ENCODE measurements at places on chromosomes 3 and 15.
A peak's percentile ranks its signal among the peaks of the same experiment; 100 is the strongest.

- DNase-seq: no peak
Observed at GRCh38 chr15:70327856-70328678, 230.3 kb upstream of the TLE3 start.

GRCh38 chr3:30737743-30738499, 131.5 kb downstream of the TGFBR2 start:
- no peak for DNase-seq

- no peak for DNase-seq
Observed at GRCh38 chr15:77629070-77630030, 3.4 kb downstream of the LINGO1 start.

GRCh38 chr3:139230391-139230790, 113.4 kb upstream of the MRPS22 start:
- DNase-seq: no peak

DNA sequence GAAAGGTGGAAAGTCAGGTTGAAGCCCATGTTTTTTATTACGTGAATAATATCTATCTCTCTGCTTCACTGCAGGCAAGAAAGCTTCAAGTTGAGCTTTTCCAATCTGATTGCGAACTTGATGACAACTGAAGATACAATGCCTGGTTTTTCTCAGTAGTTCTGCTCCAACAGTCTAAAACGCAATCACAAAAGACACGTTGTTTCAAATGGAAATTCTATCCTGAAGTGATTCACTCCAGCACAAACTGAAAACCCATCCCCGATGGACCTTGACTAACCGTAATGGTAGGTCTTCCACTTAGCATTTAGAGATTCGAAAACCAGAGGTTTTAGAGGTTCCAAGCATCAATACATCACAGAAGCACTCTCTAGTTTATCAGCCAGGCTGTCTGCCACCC, 10.6 kb downstream of the B4GALT4 start:
- no peak for DNase-seq

- no peak for DNase-seq
Observed at GRCh38 chr3:45048244-45048643, 22.1 kb downstream of the CLEC3B start.

DNA sequence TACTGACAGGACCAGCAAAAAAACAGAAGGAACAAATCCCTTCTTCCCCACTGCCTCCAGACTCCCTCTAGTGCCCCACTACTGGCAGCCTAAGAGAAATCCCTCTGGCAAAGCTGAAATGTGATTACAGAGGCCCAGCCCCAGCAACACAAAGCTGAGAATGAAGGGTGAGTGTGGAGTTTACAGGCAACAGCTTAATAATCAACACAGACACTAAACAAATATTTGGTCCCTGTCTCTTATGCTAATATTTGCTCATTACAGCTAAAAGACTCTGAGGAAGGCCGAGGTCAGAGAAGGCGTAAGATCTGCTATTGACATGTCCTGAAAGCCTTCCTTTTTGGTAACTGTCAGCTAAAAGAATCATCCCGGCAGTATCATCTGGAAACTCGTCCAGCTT, 308.5 kb upstream of the RASGRP1 start:
- DNase-seq: no peak

DNA sequence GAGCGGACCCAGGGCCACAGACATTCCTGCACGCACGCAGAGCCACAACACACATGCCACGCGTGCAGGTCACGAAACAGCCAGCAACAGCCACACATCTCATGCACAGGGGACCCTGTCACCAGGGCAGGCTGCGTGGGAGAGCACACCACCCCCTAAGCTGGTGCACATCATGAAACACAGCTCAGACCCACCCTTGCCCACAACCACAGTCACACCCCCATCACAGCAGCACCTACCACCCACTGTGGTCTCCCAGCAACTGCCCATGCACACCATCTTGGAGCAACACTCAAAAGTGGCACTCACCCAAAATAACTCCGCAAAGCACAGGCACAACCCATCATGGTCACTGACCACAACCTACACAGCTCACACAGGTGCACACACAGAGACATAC, 75.7 kb downstream of the OCA2 start:
- DNase-seq: no peak

DNA sequence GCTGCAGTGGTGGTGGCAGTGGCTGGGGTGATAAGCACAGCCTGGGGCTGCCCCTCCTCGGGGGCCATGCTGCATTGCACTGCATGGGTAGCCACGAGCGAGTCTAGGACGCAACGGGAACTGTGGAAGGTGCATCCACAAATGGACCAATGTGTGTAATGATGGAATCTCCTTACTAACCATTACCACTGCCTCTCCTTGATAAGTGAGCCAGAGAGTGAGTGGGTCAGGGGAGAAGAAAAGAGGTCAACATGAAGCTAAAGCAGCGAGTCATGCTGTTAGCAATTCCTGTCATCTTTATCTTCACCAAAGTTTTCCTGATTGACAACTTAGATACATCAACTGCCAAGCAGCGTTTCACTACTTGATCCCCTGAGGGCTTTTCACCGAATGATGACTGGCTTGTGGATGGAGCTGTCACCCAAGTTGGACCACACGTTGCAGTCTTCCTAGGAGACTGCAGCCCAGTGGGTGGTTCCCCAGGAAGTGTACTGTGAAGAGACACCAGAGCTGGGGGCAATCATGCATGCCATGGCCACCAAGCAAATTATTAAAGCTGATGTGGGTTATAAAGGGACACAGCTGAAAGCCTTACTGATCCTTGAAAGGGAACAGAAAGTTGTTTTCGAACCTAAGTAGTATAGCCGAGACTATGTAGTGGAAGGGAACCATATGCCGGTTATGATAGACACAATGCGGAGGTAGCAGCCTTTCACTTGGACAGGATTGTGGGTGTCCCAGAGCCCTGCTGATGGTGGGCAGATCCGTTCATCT, 20.6 kb downstream of the SAMD7 start:
- DNase-seq: no peak

GRCh38 chr3:188296761-188297612, 143.0 kb downstream of the LPP start:
- no peak for DNase-seq

DNA sequence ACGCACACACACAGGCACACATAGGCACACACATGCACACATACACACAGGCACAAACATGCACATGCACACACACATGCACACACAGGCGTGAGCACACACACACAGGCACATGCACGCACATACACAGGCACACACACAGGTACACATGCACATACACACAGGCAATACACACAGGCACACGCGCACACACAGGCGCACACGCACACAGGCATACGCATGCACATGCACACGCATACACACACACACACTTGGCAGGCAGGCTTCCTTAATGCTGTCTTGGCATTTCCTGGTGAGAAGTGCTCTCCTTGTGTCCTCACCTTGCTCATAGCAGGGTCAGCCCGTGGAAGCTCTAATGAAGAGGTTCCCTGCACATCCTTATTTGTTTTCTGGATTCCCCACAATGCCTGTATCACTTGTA, 8.4 kb upstream of the SLCO2A1 start:
- no peak for DNase-seq

DNA sequence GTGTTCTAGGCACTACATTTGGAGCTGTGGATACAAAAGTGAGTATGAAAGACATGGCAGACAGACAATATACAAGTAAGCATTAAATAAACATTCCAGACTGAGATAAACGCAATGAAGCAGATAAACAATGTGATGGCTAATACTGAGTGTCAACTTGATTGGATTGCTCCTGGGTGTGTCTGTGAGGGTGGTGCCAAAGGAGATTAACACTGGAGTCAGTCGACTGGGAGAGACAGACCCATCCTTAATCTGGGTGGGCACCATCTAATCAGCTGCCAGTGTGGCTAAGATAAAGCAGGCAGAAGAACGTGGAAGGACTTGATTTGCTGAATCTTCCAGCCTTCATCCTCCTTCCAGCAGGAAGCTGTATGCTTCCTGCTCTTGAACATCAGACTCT, 77.2 kb downstream of the CADPS start:
- no peak for DNase-seq

DNA sequence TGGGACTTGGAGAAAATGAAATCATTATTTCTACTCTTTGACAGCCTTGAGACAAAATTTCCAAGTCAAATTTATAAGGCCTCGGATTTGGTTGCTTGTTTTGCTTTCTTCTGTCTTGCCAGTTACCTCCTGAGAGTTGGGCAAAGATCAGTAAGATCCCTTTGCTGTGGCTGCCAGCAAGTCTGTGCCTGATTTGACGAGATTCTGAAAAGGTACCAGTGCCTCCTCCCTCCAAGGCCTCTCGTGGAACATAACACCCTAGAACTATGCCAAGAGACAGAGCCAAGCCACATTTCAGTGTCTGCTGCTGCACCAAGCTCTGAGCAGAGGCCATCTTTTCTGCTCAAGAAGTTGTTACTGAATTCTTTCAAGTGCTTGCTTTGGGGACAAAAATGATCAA, 61.0 kb downstream of the GTPBP8 start:
- peak; percentile 10 for DNase-seq

DNA sequence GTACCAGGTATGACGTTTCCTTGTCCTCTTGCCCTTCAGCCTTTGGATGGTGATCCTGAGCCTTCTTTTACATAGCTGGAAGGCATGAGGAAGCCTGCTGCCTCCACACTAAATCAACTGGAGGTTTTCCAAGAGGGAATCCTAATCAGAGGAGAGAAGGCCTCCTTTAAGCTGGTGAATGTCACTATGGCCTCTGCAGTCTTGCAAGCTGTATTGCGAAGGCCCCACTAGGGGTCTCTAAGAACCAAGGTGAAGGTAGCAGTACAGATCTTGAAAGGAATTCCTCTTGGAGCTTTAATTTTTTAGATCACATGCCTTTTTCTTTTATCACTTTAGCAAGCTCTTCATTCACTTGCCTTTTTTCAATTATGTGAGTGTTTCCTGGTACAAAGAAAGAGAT, 119.2 kb downstream of the GHSR start:
- no peak for DNase-seq

GRCh38 chr3:129530251-129530791, 1.9 kb downstream of the RHO start:
- DNase-seq: no peak

GRCh38 chr3:12303534-12303933, 14.7 kb downstream of the PPARG start:
- no peak for DNase-seq

GRCh38 chr15:84842781-84843180, 25.6 kb downstream of the ALPK3 start:
- DNase-seq: no peak

GRCh38 chr3:185837414-185837813, 12.6 kb upstream of the IGF2BP2 start:
- DNase-seq: no peak

DNA sequence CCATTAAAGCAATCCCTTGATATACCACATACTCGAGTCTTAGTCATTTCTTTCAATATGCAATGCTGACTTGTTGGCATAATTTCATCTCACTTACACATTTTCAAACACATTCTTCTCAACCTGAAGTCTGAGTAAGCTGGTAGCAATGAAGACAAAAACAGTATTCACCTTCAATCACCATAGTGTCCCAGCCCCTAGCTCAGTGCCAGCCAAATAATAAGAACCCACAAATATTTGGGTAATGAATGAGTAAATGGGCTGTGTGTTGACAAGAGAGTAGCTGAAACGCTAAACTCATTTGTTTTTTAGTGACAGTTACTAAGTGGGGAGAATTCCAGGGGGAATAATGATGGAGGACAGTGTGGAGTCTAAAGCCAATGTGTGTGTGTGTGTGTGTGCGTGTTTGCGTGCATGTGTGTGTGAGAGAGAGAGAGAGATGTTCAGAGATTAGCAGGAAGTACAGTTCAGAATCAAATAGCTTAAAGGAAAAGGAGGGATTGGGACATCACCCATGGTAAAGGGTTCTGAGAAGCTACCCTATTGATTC, 165.7 kb downstream of the GAP43 start:
- DNase-seq: no peak

DNA sequence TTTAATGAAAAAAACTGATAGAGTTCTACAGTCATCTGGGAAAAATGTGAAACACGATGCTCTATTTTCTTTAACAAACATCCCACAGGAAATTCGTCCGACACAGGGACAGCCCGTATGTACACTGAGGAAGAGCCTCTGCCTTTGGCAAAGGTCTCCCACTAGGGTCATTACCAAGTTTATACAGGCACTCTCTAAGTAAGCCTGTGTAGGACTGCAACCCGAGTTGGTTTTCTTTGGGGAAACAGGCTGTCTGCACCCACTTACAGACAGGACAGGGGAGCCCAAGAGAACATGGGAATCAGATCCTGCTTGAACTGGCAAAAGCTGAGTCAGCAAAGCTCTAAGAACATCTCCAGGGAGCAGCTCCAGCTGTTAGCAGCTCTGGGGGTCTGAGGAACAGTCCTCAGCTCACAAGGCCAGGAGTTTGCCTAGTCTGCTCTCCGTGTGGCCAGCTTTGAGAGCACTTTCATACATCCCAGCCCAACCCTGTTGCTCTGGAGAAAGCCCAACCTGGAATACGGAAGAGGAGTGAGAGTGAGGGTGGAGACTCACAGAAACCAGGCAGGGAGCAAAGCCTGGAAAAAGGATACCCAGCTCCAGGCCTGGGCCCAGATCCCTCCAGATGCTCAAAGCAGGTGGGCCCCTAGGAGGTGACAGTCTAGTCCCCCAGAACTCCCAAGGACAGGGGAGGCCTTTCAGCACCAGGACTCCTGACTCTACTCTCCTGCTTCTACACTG, 1.9 kb downstream of the TBC1D2B start:
- DNase-seq: no peak

- DNase-seq: no peak
Observed at GRCh38 chr3:14317057-14317553, 85.3 kb upstream of the SLC6A6 start.

DNA sequence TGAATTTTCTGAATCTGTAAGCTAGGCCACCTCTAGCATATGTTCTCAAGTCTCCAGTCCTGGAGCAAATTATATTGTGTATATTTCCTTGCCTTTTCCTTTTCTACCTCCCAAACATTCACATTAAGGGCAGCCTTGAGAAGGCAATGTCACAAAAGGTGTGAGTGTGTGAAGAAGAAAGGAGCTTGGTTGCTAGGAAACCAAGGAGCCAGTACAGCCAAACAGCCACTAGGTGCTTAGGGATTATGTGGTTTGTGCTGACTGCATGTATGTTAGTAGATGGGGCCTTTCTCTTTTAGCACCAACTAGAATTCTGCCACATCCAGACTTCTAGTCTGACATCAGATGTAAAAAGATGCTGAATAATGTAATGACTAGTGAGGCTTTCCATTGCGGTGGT, 118.8 kb upstream of the DAZL start:
- DNase-seq: no peak

DNA sequence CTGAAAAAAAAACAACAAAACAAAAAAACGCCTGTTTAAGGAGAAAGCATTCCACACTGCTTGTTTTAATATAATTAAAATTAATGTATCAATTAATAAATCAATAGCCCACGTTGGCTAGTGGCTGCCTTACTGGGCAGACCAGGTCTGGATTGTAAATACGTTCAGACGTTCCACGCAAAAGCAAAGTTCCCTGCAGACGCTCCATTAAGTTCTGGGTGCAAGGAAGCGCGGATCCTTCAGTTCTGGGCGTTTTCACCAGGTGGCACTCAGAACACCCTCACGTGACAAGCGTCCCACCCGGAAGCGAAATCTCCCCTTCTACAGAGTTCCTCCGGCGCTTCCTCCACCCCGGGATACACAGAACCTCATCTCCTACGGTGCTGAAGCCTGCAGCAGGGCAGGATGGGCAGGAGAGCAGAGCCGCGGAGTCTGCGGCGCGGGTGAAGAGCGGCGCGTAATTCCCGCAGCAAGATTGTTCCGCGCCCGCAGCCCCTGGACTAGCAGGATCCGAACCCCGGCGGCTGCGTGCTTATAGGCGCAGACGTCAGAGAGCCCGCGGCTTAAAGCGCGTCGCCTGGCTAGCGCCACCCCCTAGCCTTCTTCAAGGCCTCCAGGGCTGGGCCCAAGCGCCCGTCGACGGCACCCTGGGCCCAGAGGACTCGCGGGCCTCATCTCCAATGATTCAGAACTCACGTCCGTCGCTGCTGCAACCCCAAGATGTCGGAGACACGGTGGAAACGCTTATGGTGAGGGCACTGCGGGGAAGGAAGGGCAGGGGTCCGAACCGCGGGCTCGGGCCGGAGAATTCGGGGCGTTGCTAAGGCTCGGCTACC, at the start of gene SLC25A38:
TSS of gene SLC25A38 (plus strand) at position 326 of the 836 bp plus-strand sequence. CDS start at position 681, 355 bp downstream.
- DNase-seq: no peak
